Dermis microvascular lymphatic vessel endothelial cell (primary cell): ENCODE measurements at places on chromosomes 1 and 21.

- no peak for DNase-seq
These were observed 26.2 kb upstream of the CD1D start for GRCh38 chr1:158154501-158154900.

- no peak for DNase-seq
These were observed 24.0 kb downstream of the NADK start for GRCh38 chr1:1754051-1754815.

- no peak for DNase-seq
These were observed 13.2 kb downstream of the NGF start for GRCh38 chr1:115324649-115325420.

GRCh38 chr1:90708826-90709225 is 8.3 kb downstream of the BARHL2 start:
- DNase-seq = no peak

- no peak for DNase-seq
These were observed 204.8 kb upstream of the ADAMTS5 start for GRCh38 chr21:27171707-27172106.

- DNase-seq = no peak
These were observed 36.2 kb downstream of the C21orf91 start for GRCh38 chr21:17783003-17783402.

GRCh38 chr1:180811886-180812285 is 100.8 kb upstream of the KIAA1614 start:
- no peak for DNase-seq

GRCh38 chr1:57024855-57025254 is 59.0 kb upstream of the C8B start:
- DNase-seq = no peak

DNA sequence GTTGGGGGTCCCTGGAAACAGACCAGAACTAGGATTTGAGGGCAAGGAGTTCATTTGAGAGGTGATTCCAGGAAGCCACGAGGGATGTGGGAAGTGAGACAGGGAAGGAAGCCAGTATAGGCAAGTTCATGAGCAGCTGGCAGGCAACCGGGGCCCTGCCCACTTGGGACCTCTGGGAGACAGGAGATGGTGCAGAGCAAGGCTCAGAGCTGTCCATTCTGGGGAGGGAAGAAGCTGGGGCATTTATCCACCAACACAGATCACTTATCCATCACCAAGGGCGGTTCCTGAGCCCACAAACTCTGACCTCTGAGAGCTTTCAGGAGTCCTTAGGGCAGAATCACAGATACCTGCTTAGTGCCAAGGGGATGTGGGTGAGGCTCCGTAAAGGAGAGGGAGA is 16.8 kb downstream of the EDN2 start:
- no peak for DNase-seq

- peak; percentile 41 for DNase-seq
These were observed 2.5 kb downstream of the KIF21B start for GRCh38 chr1:201020721-201021629.

GRCh38 chr1:228087771-228088251 is 5.3 kb downstream of the ARF1 start:
- DNase-seq = peak; percentile 46

GRCh38 chr21:42760951-42761751 is 107.7 kb downstream of the PDE9A start:
- DNase-seq = no peak

DNA sequence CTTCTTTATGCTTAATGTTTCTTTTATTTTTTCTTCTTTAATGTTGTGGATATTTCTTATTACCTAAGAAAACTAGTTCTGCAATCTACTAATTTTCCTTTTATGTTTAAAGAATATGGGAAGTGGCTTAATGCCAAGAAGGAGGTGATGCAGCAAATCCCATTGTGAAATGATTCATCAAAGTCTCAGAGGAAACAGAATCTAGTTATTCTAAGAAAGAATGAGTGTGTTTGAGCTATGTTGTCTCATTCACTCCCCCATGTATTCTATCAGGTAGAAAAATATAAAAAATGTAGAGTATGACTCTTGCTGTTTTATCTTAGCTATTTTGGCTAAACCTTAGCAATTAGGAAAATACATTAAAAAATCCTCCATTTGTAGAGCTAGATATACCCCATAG is 659.9 kb upstream of the RGS18 start:
- DNase-seq = no peak

DNA sequence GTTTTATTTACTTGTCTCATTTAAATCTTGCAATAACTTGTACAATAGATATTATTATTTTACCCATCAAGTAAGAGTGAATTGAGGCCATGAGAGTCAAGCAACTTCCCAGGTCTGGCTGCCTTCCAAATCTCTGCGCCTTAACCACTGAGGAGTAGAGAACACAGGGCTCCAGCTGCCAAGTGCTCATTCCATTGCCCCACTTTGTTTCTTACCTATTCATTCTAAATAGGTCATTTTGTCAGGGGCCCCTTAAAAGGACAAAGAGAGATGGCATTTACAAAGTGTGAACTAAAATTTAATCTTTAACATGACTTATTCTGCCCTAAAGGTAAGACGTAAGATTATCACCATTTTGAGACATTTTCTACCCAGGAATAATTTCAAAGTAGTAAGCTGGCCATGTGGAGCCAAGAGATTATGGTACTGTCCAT is 3.5 kb downstream of the PPP1R15B start:
- DNase-seq = no peak

DNA sequence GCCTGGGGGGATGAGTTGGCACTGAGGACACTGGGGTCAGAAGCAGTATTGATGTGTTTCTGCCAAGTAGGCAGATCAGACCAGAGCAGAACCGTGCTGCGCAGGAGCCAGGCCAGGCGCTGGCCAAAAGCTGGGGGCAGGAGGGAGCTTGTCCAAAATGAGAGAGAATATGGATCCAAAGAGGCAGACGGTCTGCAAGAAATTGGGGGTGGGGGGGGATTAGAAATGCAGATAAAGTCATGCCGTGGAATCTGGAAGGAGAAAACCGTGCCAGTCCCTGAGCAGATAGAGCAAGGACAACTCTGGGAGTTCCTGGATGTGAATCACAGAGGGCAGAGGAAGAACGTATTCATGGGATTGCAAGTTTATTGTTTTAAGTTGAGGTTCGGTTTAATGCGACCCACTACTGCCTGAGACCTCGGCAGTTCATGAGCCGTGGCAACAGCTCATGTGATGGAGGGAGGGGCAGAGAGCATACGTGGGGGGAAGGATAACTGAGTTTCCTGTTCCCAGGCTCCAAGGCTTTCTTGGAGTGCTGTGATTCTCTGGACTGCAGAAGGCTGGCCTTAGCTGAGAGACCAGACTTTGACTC is 224.0 kb downstream of the FGGY start:
- peak; percentile 64 for DNase-seq

DNA sequence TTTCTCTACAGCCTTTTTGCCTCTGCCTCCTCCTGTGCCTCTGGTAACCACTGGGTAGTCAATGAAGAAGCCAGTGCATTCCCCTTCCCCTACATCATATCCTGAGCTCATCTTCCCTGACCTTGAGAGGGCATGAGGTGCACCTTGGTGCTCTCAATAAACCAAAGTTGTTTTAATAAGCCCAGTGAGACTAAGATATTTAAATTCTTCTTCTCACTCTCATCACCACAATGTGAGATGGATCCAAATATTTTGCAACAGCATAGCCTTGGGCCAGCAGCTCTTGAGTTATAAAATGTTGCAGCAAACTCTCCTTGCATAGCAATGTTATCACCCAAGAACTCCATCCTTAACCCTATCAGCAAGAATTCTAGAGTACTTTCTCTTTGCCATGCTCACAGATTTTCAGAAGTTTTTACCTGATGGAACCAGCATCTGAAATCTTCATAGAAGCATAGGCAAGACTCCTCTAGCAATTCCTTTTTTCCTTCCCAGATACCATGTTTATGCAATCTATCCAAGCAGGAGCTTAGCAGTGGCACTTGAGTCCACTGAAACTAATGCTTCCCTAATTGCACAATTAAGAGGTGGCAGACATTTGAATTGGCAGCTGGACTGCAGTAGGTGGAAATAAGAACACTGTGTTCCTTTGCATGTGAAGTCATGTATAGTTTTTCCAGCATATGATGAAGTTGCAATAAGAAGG is 36.8 kb downstream of the CDC7 start:
- no peak for DNase-seq

GRCh38 chr1:101025283-101025656 is 314 bp downstream of the DPH5 start:
- peak; percentile 37 for DNase-seq

GRCh38 chr1:46996659-46997281 is 26.7 kb upstream of the CYP4X1 start:
- no peak for DNase-seq

DNA sequence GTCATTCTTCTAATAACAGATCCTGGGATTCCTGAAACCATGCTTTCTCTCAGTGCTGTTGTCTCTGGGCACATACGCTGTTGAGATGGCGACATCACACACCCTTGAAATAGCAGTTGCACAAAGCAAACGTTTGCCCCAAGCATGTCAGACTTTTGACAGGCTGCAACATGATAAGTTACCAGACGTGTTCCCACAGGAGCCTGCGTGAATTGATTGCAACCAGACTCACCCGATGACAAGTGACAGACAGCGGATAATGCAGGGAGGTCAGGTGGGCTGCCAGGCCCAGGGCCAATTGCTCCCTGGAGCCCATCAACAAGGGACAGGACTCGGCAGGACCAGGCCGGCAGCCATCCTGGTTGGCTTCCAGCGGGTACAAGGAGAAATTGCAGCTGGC is 310.9 kb downstream of the SIPA1L2 start:
- DNase-seq = no peak

DNA sequence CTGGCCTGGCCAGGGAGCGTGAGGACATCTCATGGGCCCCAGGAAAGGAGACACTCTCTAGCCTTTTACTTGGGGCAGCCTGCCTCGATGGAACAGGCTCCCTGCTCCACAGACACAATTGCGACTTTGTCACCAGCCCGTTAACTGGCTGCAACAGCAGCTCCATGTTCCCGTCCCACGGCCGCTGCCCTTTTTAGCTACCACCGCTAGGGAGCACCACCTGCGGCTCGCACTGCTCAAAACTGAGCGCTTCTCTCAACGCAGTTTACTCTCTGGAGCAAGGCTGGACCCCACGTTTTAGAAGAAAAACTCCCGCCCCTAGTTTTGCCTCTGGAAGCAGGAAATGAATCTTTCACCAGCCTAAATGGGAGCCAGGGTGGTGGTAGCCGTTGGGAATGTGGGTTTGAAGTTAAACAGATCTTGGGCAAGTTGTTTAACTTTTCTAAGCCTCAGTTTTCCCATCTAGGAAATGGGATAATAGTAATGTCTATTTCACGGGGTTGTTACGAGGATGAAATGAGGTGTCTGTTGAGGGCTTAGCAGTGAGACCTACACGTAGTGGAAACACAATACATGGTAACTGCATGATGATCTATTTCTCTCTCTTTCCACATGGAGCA is 3.5 kb upstream of the LRRC38 start:
- DNase-seq = peak; percentile 29

DNA sequence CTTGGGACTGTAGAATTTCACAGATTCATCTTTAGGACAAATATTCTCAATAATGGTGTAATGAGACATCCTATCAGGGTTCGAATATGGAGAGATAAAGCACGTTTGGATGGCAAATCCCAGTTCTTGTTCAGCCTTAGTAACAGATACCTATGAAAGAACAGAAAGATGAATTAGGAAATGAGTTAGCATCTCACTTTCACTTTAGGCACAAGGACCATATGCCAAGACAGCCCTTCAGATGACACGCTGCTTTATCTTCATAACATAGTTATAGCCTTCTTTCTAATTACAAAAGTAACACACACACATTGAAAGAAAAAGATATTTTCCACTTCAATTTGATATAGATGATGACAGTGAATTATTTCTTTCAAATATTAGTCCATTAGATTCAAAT is 173.6 kb downstream of the TGFBR3 start:
- no peak for DNase-seq

- peak; percentile 20 for DNase-seq
These were observed 539 bp downstream of the CGN start for GRCh38 chr1:151511636-151512215.

DNA sequence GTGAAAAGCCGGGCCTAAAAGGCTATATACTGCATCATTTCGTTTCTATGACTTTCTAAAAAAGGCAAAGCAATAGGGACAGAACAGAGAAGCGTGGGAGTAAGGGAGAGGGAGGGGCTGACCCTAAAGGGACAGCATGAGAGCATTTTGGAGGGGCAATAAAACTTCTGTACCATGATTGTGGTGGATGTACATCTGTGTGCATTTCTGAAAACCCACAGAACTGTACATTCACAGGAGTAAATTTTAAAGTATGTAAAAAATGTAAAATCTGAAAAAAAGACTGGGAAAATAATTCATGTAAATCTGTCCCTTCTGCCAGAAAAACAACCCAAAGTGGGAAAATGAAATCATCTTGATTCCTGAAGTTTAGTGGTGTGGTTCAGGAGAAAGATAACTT is 235.4 kb downstream of the CENPF start:
- DNase-seq = no peak

GRCh38 chr1:209808059-209808581 is 2.2 kb upstream of the IRF6 start:
- peak; percentile 97 for DNase-seq

GRCh38 chr21:44006017-44006619 is 6.0 kb upstream of the TRAPPC10 start:
- peak; percentile 77 for DNase-seq

- DNase-seq = no peak
These were observed 40.1 kb downstream of the ZNF281 start for GRCh38 chr1:200369706-200370105.

DNA sequence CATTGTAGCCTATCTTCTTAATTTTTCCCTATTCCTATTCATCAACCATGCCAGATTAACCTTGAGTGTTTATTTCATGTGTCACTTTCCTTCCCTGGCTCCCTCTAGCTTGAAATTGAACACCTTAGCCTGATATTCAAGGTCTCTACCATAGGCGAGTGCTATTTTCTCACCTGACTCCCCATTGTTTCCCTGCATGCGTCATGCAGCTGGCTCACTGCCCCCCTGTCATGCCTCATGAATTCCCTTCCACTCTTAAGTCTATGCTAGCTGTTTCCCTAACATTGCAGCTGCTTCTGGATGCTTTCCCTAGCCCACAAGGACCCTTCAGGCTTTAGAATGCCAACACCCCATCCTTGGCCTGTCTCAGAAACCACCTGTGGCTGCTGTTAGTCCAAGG is 56.7 kb upstream of the CD1D start:
- peak; percentile 62 for DNase-seq

- peak; percentile 36 for DNase-seq
These were observed 19.3 kb downstream of the IARS2 start for GRCh38 chr1:220113136-220113695.

GRCh38 chr21:25625036-25625435 is 14.0 kb upstream of the JAM2 start:
- no peak for DNase-seq

DNA sequence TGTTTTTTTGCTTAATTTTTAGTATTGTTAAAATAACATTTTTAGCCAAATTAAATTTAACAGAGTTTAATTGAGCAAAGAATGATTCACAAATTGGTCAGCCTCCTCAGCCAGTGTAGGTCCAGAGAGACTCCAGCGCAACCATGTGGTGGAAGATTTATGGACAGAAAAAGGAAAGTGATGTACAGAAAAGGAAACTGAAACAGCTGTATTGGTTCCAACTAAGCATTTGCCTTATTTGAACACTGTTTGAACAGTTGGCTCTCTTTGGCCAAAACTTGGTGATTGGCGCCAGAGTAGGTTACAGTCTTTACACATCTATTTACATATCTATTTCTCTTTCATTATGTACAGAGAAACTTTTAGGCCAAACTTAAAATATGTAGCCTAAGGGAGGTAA is 19.4 kb downstream of the RPS6KC1 start:
- DNase-seq = peak; percentile 46
